ENCODE measurements at places on chromosomes 16 and 17.

DNA sequence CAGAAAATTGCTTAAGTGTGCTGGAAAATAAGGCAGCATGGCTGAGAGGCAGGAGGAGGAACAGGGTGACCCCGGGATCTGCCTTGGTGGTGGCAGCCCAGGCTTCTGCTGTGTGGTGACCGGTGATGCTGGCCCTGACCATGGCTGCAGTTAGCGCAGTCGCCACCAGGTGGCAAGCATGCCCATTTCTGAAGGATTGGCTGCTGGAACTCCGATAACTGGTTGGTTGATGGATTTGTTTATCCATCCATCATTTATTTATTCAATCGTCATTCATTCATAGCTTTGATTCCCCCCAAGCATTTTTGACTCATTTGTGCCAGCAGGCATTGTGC lies 29.1 kb upstream of the ITGA3 start:
- DNase-seq: peak; percentile 69

DNA sequence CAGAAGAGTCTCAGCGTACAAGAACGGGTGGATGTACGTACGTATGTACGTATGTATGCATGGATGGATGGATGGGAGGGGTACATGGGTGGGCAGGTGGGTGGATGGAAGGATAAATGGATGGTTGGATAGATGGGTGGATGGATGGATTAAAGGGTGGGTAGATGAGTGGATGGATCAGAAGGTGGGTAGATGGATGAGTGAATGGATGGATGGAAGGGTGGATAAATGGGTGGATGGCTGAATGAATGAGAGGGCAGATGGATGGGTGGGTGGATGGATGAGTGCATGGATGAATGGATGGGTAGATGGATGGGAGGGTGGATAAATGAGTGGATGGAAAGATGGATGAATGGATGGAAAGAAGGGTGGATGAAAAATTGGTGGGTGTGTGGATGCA lies 45.6 kb downstream of the ENGASE start:
- no peak for DNase-seq

DNA sequence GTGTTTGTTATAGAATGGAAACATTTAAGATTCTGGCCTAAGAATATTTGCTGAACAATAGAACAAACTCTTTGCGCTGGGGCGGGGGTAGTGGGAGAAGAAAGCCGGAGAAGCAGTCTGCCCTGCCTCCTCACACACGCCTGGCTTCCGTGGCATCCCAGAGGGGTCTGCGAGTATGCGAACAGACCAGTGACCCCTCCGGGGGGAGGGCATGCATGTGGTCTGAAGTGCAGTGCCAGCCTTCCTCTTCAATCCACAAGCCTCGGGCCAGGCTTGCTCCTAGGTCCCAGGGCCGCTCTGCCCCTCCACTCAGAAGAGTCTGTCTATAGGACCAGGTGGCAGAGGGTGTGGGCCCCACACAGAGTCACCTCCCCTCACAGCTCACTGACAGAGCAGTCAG lies 14.1 kb upstream of the IGFALS start:
- DNase-seq: no peak

GRCh38 chr17:48382989-48383388 lies 47.0 kb downstream of the SKAP1 start:
- DNase-seq: no peak

DNA sequence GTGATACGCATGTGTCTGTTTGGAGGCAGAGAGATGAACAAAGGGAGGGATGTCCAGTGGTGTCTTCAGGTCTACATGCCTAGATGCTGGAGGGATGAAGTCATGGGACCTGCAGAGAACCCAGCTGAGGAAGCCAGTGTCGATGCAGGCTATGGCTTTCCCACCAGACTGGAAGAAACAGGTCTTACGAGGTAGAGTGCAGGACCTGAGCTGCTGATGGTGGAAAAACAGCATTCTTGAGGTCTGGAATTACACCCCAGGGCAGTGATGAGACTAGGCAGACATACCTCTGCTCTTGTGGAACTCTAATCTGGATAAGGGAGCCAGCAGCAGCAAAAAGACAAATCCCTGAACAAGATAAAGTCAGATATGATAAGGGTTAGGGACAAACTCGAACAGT lies 37.4 kb downstream of the ARSG start:
- DNase-seq: no peak
